Cerebellar nuclear complex (tissue), 1 donor: ENCODE measurements at places on chromosomes 12 and 14.

- DNase-seq = no peak
Observed at GRCh38 chr14:26339381-26339780, 258.5 kb downstream of the NOVA1 start.

DNA sequence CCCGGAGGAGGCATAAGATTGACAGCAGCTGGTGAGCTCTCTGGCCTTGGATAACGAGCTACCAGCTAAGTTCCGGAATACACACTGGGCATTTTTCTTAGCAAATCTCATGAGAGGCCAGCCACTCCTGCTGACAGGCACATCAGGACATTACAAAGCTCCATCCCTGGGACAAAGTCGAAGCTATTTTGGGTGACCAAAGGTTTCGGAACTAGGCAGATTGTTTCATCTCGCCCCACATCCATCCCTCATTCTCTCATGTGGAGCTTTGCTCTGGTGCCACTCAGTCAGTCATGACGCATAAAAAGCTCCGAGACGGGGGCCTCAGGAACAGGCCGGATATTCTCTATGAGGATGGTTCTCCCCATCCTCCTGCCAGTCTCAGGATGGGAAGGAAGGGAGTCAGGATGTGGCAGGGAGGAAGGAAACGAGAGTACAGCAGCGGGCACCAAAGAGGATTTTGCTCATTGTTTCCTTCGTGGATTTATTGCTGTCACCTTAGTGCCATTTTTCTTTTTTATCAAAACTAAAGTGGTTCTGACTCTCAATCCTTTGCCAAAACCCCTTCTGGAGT, 253.1 kb upstream of the FKBP4 start:
- DNase-seq = no peak

GRCh38 chr14:53541411-53541810, 388.3 kb upstream of the DDHD1 start:
- no peak for DNase-seq

DNA sequence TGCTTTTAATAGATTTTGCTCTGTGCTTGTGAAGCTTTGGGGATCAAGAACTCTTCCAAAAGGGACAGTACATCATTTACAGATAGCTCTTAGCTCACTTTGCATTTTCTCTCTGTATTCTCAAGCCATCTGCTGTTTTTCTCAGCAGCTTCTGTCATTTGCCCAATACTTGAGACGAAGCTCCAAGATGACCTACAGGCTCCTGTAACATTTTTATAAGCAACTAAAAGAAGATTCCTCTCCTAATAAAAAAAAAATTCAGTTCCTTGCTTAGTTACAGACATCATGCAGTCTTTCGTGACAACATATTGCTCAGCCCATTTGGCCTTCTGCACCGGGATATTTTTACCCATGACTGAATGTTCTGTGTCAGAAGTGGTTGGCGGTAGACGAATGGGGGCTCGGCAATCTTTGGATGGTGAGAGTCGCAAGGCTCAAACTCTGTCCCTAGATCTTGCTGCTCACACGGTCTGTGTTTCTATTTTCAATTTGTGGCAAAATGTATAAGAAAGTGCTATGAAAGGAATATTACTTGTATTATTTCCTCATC, 215.6 kb downstream of the FSCB start:
- DNase-seq = no peak

- no peak for DNase-seq
Observed at GRCh38 chr12:13103391-13104033, at the start of gene GSG1. Gene GSG1, minus strand, starts transcription at chr12:13103667. Its CDS starts 155 bp downstream, at chr12:13103512.
